ENCODE measurements at places on chromosomes 2 and 18. TPM values are rescaled to one million over a fixed set of nuclear protein-coding genes. Genes with fewer than 3 reads are reported as not detected.

IRS1 gene
- 15.2 TPM for total RNA-seq

ALPI gene
- total RNA-seq, result 2.9 TPM

- DNase-seq, result peak; percentile 61
These were observed 166.1 kb downstream of the CLIP4 start for GRCh38 chr2:29281086-29281915.

GRCh38 chr2:15663802-15664201 is 72.1 kb downstream of the DDX1 start:
- no peak for DNase-seq

SOCS6 gene
- 31.8 TPM for total RNA-seq

PRKCE gene
- total RNA-seq, result 8.2 TPM

GRCh38 chr2:30705056-30705455 is 102.2 kb downstream of the CAPN13 start:
- peak; percentile 42 for DNase-seq

- DNase-seq, result no peak
These were observed 3.1 kb downstream of the SLC38A11 start for GRCh38 chr2:164952057-164952702.

DNA sequence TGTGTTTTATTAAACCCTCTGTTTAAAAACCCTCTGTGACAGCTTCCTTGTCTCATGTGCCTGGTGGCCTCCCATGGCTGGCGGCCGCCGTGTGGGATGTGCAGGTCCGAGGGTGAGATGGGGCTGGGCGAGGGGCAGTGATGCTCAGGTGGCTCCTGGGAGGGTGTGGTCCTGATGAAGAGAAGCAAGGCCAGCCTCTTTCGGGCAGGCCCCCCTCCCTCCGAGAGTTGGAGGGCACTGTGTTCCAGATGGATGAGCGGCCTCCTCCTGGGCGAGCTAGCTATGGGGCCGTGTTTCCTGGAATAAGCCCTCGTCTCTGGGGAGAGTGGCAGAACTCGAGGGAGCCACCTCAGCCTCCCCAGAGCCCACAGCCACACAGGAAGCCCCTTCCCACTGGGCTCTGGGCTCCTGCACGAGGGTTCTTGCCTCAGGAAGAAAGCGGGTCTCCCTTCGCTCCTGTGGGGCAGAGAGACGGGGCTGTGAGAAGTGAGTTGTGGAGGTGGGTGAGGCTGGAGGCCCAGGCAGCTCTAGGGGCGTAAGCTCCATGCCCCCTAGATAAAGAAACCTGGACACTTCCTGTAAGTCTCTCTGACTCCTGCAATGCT is 72.1 kb downstream of the ASB1 start:
- no peak for DNase-seq

- DNase-seq, result no peak
These were observed 50.8 kb downstream of the RTTN start for GRCh38 chr18:70154591-70155194.

- DNase-seq, result no peak
These were observed 225.7 kb upstream of the TNP1 start for GRCh38 chr2:217085543-217085942.

CIDEA gene
- not detected for total RNA-seq

GRCh38 chr2:188193230-188193629 is 98.4 kb upstream of the GULP1 start:
- DNase-seq, result no peak

- DNase-seq, result peak; percentile 10
These were observed 8.3 kb upstream of the CHST10 start for GRCh38 chr2:100425573-100426383.

- DNase-seq, result no peak
These were observed 251.3 kb downstream of the EIPR1 start for GRCh38 chr2:3126171-3126910.

- DNase-seq, result no peak
These were observed 62.6 kb upstream of the SLC16A14 start for GRCh38 chr2:230131366-230131765.

- DNase-seq, result peak; percentile 2
These were observed 30.6 kb downstream of the SCN3A start for GRCh38 chr2:165173215-165173614.

GRCh38 chr2:220510668-220511067 is 883.2 kb downstream of the SLC4A3 start:
- DNase-seq, result peak; percentile 8

YES1 gene
- 86.2 TPM for total RNA-seq

DNA sequence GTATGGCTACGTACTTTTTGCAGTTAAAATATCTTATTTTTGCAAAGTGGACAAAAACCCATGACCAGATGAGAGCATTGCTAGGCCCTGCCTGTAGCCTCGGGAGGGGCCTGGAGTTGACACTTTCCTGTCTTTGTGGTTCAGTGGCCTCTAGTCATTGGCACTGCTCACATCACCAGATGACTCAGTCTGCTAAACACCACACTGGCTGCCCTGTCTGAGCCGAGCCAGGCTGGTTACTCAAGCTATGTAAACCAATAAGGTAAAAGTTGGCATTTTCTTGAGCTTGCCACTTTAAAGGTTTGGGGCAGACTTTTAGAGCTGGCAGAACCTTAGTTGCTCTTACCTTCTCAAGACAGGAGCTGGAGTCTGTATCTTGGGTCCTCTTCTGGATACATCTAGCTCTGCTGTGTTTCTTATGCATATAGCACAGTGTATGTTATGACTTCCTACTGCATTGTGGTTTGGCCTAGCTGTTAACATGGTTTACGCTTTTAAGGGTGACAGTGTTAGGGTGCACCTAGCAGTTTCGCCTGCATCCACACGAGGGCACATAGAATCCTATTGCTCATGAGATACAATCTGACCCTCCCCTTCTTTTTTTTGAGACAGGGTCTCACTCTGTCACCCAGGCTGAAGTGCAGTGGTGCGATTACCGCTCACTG is 76.4 kb downstream of the AP1S3 start:
- no peak for DNase-seq

- DNase-seq, result no peak
These were observed 515.2 kb upstream of the FANCL start for GRCh38 chr2:58756336-58756735.

- no peak for DNase-seq
These were observed 26.5 kb downstream of the RBMS1 start for GRCh38 chr2:160467086-160467485.

AQP12B gene
- 0.96 TPM for total RNA-seq

DNA sequence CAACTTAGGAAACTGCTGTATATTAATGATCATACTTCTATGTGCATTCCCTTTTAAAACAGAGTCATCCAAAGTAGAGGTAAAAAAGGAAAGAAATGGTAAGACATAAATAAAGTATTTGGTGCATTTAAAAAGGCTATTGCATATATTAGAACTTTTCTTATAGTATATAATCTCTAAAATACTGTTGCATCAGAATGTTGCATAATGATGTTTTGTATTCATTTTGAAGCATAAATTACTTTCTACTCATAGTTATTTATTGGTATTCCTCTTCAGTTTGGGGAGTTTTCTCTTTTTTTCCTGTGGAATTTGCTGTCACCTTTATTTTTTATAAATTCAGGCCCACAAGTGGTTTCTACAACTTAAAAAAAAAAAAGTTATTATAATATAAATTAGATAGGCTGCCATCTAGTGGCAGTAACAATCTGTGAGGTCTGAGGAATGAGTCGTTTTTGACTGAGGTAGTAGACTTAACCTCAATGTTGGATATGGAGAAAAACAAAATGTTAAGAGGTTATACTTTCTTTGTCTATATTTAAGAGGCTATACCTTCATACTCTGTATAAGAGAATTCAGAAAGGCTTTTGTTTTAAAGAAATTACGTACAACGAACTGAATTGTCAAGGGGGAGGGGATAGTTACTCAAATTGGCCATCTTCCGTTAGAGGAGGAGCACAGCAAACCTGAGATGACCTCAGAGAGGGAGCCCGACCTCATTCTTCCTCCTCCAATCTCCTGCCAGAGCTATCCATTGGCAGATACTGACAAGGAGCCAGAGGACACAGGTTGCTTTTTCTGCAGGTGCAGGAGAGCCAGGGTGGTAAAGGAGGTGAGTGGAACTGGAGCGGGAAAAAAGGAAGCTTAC is 23.8 kb downstream of the ANKAR start:
- DNase-seq, result peak; percentile 72

DNER gene
- total RNA-seq, result 4.1 TPM

EFR3B gene
- 4.3 TPM for total RNA-seq

- no peak for DNase-seq
These were observed 36.6 kb downstream of the SLC14A1 start for GRCh38 chr18:45760462-45761036.

DNA sequence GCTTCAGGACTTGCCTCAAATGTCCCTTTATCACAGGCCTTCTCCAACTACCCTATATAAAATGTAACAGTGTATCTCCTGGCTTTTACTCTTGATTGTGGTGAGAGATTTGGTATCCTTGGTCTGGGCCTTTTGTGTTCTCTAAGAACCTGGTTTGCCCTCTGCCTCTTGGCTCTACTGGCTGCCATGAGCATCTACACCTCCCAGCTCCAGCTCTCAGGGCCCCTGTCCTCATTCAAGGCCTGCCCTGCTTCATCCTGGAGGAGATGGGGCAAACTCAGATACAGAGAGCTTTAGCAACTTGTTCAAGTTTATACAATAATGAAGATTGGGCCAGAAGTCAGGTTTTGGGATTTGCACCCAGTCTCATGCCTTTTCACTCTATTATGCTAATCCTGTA is 45.0 kb downstream of the QPCT start:
- DNase-seq, result no peak

- no peak for DNase-seq
These were observed 159.6 kb downstream of the MGAT5 start for GRCh38 chr2:134413430-134413829.

Data from umbilical cord (tissue), 2 donors.